ENCODE measurements at places on chromosomes 12 and 14.

DNA sequence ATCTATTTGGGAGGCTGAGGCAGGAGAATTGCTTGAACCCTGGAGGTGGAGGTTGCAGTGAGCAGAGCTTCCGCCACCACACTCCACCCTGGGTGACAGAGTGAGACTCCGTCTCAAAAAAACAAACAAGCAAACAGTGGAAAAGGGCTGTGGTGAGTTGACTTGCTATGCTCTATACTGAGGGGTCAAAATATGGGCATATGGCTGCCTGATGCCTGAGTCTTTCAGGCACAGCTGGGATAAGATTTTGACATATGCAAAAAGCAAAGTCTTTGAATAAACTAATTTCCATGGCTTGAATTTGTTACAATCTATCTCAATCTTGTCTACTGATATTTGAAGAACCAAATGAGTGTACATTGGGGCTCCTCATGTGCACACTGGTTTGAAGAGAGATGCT is 40.4 kb upstream of the BICD1 start:
- DNase-seq, result no peak

GRCh38 chr12:79883216-79883615 is 51.7 kb downstream of the PPP1R12A start:
- peak; percentile 54 for DNase-seq

DNA sequence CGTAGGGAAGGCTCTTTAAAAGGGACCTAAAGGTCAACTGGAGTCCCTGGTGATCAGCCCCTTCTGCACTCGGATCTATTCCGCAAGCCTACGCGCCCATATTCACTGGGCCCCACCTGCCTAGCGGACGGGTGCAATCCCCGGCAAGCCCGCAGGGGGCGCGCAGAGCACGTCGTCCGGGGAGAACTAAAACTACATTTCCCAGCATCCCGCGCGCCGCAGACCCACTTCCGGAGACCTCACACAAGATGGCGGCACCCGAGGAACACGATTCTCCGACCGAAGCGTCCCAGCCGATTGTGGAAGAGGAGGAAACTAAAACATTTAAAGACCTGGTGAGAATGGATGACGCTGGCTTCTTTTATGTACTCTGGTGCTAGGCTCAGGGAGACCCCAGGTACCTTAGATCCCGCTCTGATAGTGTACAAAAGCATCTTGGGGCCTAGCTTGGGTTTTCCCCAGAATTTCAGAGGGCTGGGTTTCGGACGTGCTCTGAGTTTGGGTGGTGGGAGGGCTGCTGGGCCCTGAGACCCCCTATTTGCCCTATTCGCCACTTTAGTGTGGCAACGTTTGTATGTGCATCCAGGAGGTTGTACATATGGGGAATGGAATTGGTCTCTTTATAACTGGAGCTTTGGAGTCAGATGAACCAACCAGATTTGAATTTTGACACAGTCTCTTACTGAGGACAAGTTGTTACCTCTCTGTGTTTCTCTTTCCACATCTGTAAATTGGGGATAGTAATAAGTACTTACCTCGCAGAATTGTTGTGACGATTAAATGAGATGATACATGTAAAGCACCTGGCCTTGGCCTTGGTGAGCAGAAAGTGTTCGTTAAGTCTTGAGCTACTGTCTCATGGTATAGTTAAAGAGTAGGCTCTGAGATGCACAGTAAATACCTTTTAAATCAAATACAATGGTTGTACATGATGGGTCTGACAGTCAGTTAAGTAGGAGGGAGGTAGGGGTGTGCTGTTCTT is at the start of gene DDX47:
Gene DDX47, plus strand, starts transcription at position 227 of the 982 bp plus-strand sequence. Its CDS starts 22 bp downstream, at position 249.
- DNase-seq, result peak; percentile 90

- DNase-seq, result peak; percentile 89
These were observed 783 bp downstream of the CORO1C start for GRCh38 chr12:108730365-108731104.

GRCh38 chr14:59882957-59883356 is 12.4 kb upstream of the RTN1 start:
- no peak for DNase-seq

- no peak for DNase-seq
These were observed 101.4 kb upstream of the ADAMTS20 start for GRCh38 chr12:43653289-43653915.

DNA sequence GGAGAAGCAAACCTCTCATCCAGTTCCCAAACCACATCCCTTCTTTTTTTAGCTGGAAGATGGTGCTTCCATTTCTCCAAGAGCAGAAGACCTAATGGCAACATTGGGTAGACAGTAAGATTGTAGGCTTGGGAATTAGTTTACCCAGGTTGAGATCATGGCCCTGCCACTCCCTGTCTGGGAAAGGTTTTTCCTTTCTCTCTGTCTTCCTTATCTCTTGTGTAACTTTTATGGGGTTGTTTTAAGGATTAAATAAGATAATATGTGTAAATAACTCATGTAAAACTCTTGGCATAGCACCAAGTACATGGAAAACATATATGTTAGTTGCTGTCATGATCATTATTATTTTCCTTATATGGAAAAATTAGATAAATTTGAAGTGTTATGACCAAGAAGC is 23.2 kb upstream of the PSMA6 start:
- no peak for DNase-seq

DNA sequence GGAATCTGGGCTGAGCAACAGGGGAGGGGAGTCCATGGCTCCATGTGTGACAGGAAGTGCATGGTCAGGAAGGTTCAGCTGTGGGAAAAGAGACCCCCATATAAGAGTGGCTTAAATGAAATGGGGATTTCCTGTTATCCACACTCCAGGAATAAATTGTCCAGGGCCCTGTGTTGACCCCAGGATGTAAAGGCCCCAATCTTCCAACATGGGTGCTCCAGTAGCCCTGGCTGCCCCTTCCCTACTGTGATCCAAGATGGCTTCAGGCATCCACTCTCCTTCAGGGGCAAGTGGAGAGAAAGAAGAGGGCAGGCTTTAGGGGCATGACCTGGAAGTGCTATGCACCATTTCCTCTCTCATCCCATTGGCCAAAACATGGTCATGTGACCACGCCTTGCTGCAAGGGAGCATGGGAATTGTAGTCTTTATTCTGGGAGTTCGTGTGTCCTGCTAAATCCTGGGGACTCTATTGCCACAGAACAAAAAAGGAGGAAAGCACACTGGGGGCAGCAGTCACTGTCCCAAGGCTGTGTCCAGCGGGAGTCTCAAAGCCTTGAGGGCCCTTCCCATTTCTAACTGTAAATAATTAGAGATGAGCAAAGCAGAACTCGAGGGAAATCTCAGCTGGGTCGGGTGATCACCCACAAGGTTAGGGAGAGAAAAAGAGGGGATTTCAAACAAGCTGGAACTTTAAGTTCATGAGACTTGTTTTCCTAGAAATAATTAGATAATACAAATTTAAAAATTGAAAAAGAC is 289.2 kb downstream of the ADGRD1 start:
- DNase-seq, result no peak

- DNase-seq, result no peak
These were observed 82.4 kb downstream of the PPP2R5E start for GRCh38 chr14:63460680-63461369.

GRCh38 chr14:75495399-75495798 is 26.9 kb upstream of the BATF start:
- no peak for DNase-seq

DNA sequence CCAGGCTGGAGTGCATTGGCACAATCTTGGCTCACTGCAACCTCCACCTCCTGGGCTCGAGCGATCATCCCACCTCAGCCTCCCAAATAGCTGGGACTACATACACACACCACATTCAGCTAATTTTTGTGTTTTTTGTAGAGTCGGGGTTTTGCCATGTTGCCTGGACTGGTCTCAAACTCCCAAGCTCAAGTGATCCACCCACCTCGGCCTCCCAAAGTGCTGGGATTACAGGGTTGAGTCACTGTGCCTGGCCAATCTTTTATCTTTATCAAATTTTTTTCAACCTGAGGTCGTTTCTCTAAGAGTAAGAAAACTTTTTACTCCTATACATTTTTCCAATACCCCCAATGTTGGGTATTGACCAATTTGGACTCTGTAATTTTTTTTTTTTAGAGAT is 40.0 kb upstream of the NAP1L1 start:
- peak; percentile 30 for DNase-seq

- DNase-seq, result no peak
These were observed 158.9 kb downstream of the SLC5A8 start for GRCh38 chr12:101051151-101051550.

GRCh38 chr12:22656376-22656775 is 31.4 kb downstream of the ETNK1 start:
- no peak for DNase-seq

DNA sequence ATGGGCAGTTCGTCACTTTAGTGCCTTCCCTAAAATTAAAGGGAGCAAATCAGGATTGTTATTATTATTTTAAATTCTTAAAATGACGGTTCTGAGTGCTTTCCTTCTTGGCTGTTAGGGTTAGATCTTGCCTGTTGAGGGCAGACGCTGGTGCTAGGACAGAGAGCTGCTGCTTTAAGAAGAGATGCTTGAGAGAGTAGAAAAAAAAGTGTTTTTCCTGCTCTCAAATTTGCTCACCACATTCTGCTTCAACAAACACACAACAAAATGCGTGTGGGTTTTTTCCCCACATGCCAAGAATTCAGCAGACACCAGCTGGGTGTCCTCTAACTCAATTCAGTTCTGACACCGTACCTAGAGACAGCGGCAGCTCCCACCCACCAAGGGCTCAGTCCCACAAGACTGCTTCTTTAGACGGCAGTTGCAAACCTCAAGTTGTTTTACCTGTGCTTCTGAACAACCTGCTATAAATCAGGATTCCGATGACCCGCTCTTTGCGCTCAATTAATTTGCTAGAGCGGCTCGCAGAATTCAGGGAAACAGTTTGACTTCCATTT is 75.8 kb upstream of the RIN3 start:
- no peak for DNase-seq

GRCh38 chr14:61598980-61599379 is 96.3 kb upstream of the HIF1A start:
- no peak for DNase-seq

GRCh38 chr14:45070215-45070614 is 13.7 kb upstream of the PRPF39 start:
- DNase-seq, result peak; percentile 16

- DNase-seq, result peak; percentile 95
These were observed 82.4 kb downstream of the ARF6 start for GRCh38 chr14:49975276-49975675.

GRCh38 chr12:58881816-58882215 is 38.5 kb downstream of the LRIG3 start:
- no peak for DNase-seq

DNA sequence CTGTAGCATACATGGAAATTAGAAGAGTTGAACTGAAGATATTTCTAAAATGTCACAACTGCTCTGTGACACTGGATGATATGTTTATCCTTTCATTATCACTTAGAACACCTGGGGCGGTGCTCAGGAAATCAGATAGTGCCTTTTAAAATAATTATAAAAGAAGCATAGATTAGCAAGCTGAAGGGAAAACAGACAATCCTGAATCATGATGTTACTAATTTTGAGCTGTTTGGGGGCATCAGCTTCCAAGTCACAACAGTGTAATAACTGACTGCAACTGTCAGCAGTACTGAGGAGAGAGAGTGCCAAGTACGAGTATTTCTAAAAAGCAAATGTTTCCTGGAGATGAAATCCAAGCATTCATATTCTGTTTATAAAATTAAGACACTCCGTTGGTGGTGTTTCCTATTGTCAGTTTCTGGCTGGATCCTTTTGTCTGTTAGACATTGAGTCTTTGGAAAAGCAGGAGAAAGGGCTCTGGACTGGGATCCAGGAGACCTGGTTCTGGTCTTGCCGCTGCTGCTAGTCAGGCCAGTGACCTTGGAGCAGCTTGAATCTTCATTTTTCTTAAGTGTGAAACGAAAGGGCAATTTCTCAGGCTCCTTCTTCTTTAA is 380.1 kb downstream of the EGLN3 start:
- DNase-seq, result no peak

GRCh38 chr12:93526786-93527428 is 45.6 kb upstream of the SOCS2 start:
- DNase-seq, result peak; percentile 91

DNA sequence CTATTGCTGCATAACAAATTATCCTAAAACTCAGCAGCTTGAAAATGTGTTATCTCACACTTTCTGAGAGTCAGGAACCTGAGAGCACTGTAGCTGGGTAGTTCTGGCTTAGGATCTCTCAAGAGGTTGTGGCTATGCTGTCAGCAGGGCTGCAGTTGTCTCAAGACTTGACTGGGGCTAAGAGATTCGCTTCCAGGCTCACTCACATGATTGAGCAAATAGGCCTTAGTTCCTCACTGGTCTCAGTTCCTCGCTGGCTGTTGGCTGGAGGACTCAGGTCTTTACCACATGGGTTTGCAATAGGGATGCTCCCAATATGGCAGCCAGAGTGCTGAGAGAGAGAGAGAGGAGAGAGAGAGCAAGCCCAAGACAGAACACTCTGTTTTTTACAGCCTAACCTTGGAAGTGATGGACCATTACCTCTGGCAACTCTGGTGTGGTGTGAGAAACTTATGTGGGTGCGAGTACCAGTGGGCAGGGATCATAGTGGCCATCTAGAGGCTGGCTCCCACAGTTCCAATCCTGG is 15.9 kb upstream of the DHRS2 start:
- DNase-seq, result no peak

DNA sequence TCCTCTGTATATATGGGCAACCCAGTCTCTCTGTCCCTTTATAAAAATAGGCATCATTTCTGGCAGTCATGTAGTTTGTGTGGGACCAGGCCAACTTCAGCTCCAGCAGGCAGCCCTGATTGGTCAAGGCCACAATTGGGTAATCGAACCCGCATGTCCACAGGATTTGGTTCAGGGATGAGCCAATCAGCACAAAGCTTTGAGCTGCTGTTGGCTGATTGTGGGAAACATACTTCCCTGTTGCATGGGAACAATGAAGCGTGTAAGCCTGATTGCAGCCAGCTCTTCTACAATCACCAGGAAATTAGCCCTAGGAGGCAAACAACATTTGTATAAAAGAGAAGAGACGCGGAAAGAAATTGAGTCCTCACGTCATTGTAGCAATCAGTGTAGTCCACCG is 328.6 kb downstream of the PCNX1 start:
- DNase-seq, result no peak

GRCh38 chr12:25421651-25422167 is 131.4 kb downstream of the LMNTD1 start:
- DNase-seq, result no peak

DNA sequence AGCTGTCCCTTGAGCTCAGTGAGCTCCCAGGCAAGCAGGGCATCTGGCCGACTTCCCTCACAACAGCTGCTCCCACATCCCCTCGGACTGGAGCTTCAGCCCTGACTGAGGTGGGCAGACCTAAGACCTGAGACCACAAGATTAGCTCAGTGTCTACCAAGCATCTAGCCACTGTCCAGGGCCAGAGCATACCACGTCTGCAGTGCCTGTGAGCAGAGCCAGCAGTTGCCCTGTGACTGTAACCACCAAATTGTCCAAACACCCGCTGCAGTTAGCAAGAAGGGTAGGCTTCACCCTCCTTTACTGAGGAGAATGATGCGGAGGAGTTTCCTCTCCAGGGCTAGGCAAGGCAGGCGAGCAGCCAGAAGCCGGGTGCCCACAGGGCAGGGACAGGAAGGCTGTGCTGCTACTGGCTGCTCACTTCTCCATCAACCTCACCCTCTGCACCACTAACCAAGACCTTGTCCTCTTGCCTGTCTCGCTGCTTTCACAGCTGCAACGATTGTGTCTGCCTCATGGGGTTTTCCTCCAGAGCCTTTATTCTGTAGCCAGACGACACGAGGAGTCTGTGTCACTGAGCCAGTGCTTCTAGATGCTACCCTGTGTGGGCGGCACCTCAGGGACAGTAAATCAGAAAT is 53.9 kb downstream of the ANAPC7 start:
- DNase-seq, result no peak

All from EL (cell line).